Retina (tissue), 1 donor: ENCODE measurements at places on chromosomes 5 and 9.

DNA sequence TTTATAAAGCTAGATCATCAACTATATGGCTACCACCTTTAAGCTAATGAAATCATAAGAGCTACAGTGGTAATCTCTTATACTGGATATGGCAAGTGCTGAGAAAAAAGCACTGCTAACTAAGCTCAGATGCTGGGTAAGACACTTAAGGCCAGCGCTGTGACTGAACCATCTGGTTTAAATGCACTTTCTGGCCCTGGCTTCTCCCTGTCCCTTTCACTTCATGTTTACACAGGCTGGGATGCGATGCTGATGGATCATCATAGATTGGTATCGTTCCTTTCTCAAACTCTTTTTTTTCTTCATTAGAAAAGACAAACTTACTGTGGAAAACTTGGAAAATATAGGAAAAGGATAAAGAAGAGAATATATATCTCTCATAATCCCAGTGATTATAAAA, 52.3 kb downstream of the KIF24 start:
- DNase-seq: no peak

DNA sequence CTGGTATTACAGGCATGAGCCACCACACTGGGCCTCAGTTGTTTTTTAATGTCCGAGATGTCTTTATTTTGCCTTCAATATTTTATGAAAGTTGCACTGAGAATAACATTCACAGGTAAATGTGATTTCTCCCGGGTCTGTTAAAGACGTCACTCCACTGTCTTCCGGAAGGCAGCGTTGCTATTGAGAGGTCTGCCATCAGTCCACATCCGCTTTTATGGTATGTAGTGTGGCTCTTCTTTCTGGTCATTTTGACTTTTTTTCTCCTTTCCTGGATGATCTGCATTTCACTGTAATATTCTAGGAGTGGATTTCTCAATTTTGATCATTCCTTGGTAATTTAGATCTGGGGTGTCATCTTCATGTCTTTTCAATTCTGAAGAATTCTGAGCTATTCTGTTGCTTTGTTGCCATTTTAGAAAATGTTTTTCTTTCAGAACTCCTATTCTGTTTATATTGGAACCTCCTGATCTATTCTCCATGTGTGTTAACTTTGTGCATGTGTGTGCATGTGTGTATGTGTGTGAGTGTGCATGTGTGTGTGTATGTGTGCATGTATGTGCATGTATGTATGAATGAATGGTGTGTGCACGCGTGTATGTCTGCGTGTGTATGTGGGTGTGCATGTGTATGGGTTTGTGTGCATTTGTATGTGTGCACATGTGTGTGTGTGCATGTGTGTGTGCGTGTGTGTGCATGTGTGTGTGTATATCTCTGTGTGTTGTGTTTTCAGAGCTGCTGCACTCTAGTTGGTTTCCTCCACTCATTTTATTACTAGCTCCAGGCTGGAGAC, 1.9 kb upstream of the LCN1 start:
- no peak for DNase-seq

DNA sequence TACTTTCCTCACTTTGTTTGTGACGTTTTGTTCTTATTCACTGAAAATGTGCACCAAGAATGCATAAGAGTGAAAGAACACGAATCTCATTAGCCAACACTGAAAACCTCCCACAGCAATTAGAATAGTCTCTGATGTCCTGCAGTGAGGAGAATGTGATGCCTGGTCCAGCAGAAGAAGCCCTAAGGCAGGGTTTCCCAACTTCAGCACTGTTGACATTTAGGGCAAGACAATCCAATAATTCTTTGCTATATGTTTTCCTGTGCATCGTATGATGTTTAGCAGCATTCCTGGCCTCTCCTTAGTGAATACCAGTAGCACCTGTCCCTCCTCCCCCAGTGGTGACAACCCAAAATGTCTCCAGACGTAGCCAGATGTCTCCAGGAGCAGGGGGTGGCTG, 14.8 kb downstream of the MVB12B start:
- DNase-seq: no peak

DNA sequence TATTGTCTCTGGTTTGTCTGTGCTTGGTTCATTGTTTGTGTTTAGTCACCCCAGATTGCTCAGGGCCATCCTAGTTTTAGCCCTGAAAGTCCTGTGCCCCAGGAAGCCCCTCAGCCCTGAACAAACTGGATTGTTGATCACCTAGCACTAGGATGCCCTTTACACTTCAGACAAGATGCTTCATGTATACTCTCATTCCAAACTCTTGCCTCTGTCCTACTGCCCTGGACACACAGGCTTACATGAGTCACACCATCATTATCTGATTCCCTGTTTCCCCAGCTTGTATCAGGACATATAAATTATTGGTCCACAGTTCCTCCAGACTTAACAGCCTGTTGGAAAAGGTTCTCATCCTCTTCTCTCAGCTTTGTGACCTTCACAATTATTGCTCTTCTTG, 120.1 kb downstream of the BAAT start:
- no peak for DNase-seq

DNA sequence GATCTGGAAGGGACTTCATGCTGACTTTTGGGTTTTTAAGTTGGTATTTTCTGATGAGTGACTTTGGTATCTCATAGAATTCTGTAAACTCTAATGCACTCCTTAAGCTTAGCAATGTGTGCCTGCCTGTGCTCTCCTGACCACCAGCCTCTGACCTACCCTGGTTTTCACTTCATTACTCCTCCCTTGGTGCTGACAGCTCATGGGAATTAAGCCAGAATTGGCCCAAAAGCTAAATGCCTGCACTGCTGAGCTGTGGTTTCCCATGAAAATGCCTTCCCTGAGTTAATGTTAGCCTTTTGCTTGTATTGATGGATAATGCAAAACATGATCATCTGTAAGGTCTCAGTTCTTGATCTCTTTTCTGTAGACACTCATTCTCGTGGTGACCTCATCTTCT, 308.0 kb downstream of the DOCK8 start:
- DNase-seq: no peak

- DNase-seq: peak; percentile 13
Measured at GRCh38 chr9:80885894-80886293, 803.5 kb downstream of the TLE1 start.

DNA sequence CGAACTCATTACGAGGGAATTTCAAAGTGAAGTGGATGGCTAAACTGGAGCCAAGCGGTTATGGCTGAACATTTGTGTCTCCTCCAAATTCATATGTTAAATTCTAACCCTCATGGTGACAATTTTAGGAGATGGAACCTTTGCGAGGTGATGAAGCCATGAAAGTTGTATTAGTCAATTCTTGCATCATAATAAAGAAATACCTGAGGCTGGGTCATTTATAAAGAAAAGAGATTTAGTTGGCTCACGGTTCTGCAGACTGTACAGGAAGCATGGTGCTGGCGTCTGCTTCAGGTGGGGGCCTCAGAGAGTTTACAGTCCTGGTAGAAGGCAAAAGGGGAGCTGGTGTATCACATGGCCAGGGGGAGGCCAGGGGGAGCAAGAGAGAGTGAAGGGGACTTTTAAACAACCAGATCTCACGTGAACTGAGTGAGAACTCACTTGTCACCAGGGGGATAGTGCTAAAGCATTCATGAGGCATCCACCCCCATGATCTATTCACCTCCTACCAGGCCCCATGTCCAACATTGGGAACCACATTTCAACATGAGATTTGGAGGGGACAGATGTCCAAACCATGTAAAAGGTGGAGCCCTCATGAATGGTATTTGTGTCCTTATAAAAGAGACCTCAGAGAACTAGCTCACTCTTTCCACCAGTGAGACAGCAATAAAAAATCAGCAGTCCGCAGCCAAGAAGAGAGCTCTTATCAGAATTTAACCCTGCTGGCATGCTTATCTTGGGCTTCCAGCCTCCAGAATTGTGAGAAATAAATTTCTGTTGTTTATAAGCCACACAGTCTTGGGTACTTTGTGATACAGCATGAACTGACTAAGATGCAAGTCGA, 143.4 kb downstream of the MTRR start:
- DNase-seq: no peak

GRCh38 chr5:87195104-87195591, 72.5 kb upstream of the RASA1 start:
- no peak for DNase-seq

DNA sequence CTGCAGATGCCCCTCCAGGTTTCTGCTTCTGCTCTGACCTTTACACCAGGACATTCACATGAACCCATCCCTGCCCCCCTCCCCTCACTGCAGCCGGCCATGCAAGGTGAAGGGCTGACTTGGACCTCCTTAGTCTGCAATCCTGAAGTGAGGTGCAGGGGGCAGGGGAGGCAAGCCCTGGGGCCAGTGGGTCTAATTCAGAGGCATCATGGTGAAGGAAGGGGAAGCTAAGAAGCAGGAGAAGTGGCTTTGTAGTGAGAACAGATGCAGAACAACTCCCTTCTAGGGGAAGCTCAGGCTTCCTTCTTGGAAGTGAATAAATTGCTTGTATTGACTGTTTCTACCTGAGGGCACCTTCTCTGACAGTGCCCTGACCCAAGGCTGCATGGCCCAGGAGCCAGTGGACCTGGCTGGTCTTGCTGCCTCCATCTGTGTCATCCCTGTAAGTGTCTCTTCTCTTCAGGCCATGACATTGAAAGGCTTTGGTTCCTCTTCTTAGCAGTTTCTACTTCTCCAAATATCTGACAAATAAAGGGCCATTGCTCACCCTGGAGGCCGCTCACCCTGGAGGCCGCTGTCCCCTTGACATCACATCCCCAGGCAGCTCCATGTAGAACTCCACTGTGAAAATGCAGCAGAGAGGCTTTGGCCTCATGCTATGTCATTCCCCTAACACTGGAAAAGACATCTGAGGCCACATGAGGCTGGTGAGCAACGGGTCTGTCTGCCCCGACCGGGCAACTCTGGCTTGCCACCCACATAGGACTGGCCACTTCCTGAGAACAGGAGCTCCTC, 55.3 kb downstream of the GADD45G start:
- no peak for DNase-seq

- DNase-seq: no peak
Measured at GRCh38 chr9:81565144-81565543, 124.2 kb downstream of the TLE1 start.

GRCh38 chr5:137560420-137560819, 61.3 kb upstream of the SPOCK1 start:
- no peak for DNase-seq

GRCh38 chr5:109713453-109713852, 23.7 kb downstream of the MAN2A1 start:
- no peak for DNase-seq

GRCh38 chr5:58477760-58478376, 13.4 kb upstream of the GAPT start:
- no peak for DNase-seq

DNA sequence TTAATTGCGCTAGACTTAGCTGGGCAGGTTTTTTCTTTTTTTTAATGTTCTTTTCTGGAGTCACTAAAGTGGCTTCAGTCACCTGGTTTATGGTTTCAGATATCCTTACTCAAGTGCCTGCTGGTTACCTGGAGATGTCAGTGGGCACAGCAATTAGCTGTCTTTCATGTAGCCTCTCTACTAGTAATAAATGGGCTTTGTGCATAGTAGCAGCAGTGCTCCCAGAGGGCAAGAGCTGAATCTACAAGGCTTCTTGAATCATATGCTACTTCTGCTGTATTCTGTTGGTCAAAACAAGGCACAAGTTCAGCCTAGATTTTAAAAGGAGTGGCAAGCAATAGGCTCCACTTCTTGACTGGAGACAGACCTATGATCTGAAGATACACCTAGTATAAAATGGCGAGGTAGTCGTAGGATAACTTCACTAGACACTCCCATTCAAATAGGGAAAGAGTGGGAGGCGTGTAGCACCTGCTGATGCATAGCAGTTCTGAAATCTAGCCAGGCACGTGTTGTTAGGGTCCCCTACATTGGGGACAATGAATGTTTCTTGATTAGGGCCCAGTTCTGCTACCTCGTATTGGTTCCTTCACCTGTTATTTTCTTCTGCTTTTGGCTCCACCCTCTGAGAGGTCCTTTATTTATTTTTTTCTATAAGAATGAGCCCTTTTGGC, 7.0 kb downstream of the SCAMP1 start:
- no peak for DNase-seq

DNA sequence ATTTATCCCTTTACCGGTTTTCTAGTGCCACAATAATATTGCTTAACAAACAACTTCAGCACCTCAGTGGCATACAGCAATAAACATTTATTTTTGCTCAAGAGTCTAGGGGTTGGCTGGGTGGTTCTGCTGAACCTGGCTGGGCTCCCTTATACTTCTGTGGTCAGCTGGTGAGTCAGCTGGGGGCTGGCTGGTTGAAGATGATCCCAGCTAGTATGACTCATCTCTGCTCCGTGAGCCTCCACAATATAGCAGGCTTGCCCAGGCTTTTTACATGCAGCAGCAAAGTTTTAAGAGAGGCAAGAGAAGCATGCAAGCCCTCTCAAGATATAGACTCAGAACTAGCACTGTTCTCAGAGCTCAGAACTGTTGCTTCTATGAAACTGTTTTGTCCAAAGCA, 523.5 kb upstream of the CLINT1 start:
- no peak for DNase-seq

GRCh38 chr5:33321026-33321425, 119.7 kb upstream of the TARS1 start:
- no peak for DNase-seq
